NCI-H187 treated with DMSO at 0.1 percent for 48 hours (cell line): ENCODE measurements at places on chromosomes 11 and 22.

- no peak for DNase-seq
Observed at GRCh38 chr22:44245867-44246266, 65.1 kb downstream of the PARVG start.

- DNase-seq: no peak
Observed at GRCh38 chr11:18772211-18772610, 19.4 kb downstream of the PTPN5 start.

DNA sequence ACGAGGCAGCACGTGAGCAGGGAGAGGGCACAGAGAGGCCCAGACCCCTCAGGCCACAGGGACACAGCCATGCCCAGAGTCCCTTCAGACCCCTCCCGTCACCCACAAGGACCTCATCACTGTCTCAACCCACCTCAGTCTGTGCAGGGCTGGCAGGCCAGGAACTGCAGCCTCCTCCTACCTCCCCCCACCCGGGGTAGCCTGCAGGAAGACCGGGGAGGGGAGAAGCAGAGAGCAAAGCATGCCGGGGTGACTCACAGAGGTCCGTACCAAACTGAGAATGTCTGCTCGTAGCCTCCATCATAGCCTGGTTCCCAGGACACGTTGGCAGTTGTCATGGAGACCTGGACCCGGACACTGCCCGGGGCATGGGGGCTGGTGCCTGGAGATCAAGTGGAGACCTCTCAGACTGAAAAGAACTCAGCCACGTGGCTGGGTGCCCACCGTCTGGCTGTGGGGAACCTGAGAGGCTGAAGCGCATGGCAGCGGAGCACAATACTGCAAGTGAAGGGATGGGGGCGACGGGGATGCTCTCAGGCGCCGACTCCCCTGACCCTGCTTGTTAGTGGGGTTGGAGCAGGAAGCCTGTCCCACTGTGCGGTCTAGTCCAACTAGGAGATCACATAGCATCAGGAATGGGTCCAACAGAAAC lies 27.2 kb downstream of the IGSF9B start:
- DNase-seq: no peak

GRCh38 chr11:65861165-65861505 lies 902 bp downstream of the MUS81 start:
- no peak for DNase-seq

DNA sequence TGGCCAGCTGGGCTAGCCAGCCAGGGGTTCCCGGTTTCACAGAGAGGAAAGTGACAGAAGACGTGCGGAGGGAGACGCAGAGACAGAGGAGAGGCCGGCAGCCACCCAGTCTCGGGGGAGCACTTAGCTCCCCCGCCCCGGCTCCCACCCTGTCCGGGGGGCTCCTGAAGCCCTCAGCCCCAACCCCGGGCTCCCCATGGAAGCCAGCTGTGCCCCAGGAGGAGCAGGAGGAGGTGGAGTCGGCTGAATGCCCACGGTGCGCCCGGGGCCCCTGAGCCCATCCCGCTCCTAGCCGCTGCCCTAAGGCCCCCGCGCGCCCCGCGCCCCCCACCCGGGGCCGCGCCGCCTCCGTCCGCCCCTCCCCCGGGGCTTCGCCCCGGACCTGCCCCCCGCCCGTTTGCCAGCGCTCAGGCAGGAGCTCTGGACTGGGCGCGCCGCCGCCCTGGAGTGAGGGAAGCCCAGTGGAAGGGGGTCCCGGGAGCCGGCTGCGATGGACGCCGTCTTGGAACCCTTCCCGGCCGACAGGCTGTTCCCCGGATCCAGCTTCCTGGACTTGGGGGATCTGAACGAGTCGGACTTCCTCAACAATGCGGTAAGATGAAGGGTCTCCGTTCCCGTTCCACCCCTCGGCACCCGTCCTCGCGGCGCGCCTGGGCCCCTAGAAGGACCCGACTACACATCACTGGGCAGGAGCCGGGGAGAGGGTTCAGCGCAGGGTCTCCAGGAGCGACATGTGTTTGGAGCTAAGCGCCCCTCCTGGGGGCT lies at the start of gene CREB3L1:
CREB3L1 (plus strand) TSS at position 41 of the 765 bp plus-strand sequence; CDS start at position 491, 450 bp downstream.
- no peak for DNase-seq

GRCh38 chr22:22605074-22605404 lies 39.4 kb upstream of the GGTLC2 start:
- no peak for DNase-seq

- no peak for DNase-seq
Observed at GRCh38 chr11:19455731-19456130, 215.0 kb upstream of the E2F8 start.

GRCh38 chr11:94588366-94588942 lies 21.3 kb downstream of the PIWIL4 start:
- no peak for DNase-seq

GRCh38 chr11:75090671-75091177 lies 6.0 kb downstream of the OR2AT4 start:
- no peak for DNase-seq
